ENCODE measurements at places on chromosomes 11 and 22.

GRCh38 chr22:25006354-25006753 is 53.8 kb downstream of the KIAA1671 start:
- DNase-seq, result no peak

DNA sequence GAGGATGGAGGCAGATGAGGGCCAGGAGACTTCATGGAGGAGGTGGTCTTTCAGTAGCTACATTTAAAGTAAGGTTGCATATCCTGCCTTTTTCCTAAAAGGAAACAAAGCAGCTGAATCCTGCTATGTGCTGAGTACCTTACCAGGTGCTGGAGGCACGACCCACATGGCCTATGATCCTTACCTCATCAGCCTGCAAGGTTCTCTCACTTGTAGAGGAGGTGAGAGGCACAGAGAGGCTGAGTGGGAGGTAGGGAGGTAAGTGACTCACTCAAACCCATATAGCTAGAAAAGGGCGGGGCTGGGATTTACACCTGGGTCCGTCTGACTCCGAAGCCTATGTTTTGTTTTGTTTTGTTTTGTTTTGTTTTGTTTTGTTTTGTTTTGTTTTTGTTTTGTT is 75.8 kb downstream of the BUD13 start:
- DNase-seq, result no peak

- DNase-seq, result no peak
These were observed 181.8 kb downstream of the UVRAG start for GRCh38 chr11:75996523-75997442.

DNA sequence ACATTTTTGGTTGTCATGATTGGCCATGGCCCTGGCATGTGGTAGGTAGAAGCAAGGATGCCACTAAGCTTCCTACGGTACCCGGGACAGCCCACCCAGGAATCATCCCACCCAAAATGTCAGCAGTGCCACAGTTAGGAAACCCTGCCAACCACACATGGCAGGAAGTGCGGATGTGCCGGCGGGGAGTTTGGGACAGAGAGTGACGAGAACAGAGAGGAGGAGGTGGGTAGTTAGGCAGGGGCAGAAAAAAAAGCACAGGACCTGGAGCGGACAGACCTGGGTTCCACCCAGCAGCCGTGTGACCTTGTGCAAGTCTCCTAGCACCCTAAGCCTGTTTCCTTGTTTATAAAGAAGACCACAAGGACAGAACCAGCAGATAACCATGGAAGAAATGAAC is 3.3 kb downstream of the SPI1 start:
- no peak for DNase-seq

GRCh38 chr11:9903579-9903978 is 239.7 kb downstream of the SWAP70 start:
- DNase-seq, result no peak

- DNase-seq, result no peak
These were observed 15.0 kb downstream of the SYT13 start for GRCh38 chr11:45270946-45271716.

- no peak for DNase-seq
These were observed 73.1 kb downstream of the COMMD9 start for GRCh38 chr11:36216061-36216615.

- DNase-seq, result no peak
These were observed 61.8 kb upstream of the CLNS1A start for GRCh38 chr11:77699425-77699824.

- no peak for DNase-seq
These were observed 9.6 kb upstream of the C1QTNF6 start for GRCh38 chr22:37197451-37198257.

GRCh38 chr11:134027671-134028070 is 41.2 kb upstream of the JAM3 start:
- peak; percentile 39 for DNase-seq

GRCh38 chr11:23995891-23996290 is 501.0 kb upstream of the LUZP2 start:
- DNase-seq, result no peak

DNA sequence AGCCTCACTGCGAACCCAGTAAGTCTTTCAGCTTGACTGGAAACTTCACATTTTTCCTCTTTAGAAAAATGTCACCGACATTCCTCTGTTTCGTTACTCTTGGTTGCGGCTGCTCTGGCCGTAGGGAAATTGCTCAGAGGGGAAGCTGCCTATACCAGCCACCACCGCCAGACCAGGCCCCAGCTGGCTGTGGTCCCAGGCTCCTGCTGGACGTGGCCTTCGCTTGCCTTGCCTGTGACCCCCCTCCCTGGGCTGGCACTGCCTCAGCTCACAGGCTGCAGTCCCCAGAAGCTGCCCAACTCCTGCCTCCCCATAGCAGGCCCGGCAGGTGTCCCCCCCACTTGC is 197.8 kb downstream of the MN1 start:
- DNase-seq, result no peak

GRCh38 chr11:122874991-122875390 is 7.6 kb upstream of the JHY start:
- DNase-seq, result no peak

DNA sequence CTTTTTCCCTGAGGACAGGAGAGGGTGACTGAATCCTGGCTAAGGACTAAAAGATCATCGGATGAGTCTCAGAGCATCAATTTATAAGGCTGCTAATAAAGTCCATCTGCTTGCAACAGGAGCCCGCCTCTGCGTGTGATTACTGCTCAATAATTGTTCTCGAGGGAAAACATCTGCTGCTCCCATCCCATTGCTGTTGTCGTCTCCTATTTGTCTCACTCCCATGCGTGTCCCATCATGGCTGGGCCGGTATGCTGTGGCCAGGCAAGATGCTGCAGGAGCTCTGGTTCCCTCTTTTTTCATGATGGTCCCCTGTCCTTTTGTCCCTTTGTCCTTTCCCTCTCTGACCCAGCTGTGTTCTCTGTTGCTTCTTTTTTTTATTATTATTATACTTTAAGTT is 121.2 kb downstream of the SPATA19 start:
- DNase-seq, result no peak

DNA sequence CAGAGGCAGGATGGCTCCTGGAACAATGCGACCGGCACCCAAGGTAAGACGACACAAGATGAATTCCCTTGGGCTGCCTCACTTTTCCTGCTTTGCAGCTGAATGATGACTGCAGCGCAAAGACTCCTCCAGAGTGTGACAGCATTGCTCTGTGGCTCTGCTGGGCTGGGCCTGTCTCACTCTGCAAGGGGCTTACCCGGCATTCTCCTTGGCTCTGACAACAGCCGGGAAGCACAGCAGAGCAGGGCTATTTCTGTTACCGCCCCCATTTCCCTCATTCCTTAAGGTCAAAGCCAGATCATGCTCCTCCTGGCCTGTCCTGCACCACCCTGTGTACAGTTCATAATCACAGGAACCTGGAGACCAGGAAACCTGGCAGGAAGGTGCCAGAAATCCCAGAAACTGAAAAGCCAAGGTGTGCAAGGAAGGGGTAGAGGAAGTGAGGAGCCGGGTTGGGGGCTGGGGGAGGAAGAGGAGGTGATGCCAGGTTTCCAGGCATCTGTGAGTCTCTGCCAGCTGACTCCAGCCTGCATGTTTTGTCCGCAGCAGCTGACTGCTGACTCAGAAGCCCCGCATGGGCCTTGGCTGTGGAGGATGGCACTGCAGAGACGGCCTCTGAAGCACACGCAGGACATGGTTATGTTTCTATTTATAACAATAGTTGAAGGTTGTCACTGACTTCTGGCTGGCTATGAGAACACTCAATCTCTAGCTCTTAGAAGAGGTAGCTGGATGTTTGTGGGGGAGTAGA is 113.6 kb downstream of the MICAL3 start:
- DNase-seq, result no peak

DNA sequence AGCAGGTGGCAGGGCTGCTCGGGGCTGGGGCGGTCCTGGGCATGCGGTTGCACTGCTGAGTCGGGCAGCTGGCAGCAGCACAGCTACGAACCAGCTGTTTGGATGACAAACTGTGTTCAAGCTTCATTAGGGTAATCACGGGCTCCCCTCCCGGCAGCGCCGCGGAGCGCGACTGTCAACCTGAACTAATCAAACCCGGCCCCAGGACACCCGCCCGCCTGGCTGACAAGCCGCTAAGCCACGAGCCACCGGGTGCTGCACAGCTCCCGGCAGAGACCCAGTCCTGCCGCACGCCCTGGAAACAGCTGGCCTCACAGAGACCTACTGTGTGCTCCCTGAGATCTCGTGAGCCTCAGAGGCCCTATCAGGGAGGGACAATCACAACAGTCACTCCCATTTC is 60.6 kb upstream of the TCF20 start:
- no peak for DNase-seq

DNA sequence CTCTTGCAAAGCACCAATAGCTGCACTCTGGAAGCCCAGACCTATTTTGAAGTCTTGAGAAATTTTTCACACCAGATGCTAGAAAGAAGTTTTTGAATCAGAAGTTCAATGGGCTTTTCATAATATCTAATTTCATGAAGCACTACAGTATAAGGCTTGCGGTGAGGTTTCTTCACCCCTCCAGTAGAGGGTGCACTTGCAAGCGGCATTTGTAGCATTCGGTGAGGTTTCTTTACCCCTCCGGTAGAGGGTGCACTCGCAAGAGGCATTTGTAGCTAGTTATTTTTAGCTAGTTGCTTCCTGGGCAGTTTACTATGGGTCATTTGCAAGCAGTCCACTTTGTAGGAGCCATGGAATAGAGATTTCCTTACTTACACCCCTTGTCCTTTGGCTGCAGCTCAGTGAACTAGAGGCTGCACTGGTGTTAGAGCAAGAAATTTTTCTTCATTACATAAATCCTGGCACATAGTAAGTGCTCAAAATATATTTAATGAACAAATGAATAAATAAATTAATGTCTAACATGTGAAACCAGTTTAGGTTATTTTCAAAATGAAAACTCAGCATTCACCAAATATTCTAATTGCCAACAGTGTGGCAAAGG is 7.8 kb upstream of the NOX4 start:
- DNase-seq, result no peak

- no peak for DNase-seq
These were observed 36.6 kb upstream of the NNMT start for GRCh38 chr11:114259551-114259983.

DNA sequence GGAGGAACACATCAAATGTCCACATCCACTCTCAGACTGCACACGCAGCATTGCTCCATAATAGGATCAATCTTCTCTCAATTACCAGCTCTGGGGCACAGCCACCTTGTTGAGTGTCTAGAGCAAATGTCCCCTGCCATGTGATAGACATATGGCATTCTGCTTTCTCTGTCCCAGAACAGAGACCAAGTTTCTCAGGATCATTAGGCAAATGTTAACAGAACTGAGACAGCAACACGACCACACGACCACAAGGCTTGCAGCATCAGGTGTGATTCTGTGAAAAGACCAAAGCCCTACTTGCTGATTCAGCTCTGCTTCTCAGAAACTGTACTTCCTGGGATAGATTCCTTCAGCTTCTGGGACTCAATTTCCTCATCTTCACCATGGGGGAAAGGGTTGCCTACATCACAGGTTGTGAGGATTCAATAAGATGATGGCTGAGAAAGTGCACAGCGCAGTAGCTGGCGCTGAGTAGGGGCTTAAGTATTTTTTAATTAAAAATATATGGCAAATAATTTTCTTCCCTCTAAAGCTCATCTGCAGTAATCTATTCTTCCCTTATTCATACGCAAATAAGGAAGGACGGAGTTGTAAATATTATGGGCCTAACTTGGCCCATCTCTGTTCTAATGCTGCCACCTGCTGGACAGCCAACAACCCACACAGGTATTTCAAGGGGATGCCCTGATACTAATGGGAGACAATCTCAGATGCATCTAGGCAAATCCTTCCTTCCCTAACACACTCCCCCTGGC is 54.3 kb upstream of the USP47 start:
- DNase-seq, result peak; percentile 72

- DNase-seq, result no peak
These were observed 6.7 kb upstream of the TRIM44 start for GRCh38 chr11:35655856-35656255.

- no peak for DNase-seq
These were observed 534.3 kb upstream of the LARGE1 start for GRCh38 chr22:34454598-34454997.

GRCh38 chr22:50603511-50604255 is 3.1 kb downstream of the MAPK8IP2 start:
- peak; percentile 10 for DNase-seq

DNA sequence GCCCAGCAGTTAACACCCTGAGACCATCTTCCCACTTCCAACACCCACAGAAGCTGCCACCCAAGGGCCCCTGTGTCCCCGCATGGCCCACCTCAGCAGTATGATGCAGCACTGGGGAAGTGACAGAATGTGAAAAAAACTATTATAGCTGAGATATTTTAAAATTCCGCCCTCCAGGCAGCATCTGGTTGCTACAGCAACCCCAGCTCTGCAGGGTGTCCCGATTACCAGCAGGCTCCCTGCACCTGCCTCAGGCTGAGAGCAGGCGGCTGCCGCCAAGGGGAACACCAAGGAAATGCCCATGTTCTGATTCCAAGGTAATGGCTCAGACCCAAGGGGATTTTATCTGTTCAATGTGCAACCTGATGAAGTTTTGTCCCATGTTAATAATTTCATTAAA is 10.5 kb upstream of the TMEM121B start:
- DNase-seq, result no peak

DNA sequence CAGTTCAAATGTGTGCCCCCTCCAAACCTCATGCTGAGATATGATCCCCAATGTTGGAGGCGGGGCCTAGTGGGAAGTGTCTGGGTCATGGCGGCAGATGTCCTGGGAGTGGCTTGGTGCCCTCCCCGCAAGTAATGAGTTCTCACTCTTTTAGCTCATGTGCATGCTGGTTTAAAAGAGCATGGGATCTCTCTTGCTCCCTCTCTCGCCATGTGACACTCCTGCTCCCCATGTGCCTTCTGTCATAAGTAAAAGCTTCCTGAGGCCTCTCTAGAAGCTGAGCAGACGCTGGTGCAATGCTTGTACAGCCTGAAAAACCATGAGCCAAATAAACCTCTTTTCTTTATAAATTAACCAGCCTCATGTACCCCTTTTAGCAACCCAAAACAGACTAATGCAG is 98.8 kb downstream of the SGSM3 start:
- DNase-seq, result no peak

- no peak for DNase-seq
These were observed 12.3 kb upstream of the ASPHD2 start for GRCh38 chr22:26416670-26417276.

- no peak for DNase-seq
These were observed 53.9 kb upstream of the HEPHL1 start for GRCh38 chr11:93967258-93967657.

DNA sequence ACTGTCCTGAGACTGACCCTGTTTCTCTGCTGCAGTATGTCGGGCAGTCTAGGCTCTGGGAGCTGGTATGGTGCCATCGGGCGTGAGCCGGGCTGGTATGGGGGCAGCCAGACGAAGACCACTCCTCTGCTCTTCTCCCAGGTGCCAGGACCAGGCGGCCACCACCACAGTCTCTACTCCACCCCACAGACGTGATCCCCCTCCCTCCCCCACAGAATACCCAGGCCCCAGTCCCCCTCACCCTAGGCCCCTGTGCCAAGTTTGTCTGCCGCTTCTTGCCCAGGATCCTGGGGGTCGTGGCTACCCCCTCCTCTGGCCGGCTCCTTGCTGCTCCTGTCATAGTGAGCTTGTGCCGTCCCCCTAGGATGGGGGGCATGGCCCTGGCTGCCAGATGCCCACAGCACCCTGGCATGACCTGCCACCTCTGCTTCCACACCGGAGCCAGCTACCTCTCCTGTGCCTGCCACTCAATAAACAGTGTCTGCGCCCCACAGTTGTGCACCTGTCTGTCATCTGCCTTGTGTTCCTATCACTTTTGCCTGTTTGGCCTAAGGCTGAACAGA is 2.0 kb upstream of the KCNK4 start:
- no peak for DNase-seq
